T47D (cell line): ENCODE measurements at places on chromosomes 13 and 19.

DNA sequence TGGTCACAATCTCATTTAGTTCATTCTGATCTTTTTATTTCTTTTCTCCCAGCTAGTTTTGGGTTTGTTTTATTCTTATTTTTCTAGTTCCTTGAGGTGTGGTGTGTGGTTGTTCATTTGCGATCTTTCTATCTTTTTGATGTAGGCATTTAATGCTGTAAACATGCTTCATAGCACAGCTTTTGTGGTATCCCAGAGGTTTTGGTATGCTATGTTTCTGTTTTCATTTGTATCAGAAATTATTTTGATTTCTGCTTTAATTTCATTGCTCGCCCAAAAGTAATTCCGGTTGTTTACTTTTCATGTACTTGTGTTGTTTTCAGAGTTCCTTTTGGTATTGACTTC lies 12.6 kb downstream of the DNAJC3 start:
- DNase-seq: no peak

DNA sequence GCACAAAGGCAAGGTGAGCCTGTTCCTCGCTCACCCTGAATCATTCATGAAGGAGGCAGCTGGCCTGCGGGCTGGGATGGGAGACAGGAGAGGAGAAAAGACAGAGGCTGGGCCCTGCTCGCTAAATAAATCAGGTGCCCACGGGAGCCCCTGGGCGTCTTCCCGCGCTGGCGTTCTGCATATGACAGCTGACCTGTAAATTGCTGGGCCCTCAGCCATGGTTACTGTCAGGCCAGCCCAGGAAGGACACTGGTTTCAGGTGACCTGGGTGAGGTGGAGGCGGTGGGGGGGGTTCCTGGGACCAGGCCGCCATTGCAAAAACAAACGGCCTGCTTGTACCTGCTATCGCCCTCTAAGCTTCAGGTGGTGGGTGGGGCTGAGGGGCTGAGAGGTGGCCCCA lies 3.4 kb upstream of the PTBP1 start:
- DNase-seq: no peak

- DNase-seq: no peak
Observed at GRCh38 chr13:30618186-30618929, 638 bp downstream of the USPL1 start.

DNA sequence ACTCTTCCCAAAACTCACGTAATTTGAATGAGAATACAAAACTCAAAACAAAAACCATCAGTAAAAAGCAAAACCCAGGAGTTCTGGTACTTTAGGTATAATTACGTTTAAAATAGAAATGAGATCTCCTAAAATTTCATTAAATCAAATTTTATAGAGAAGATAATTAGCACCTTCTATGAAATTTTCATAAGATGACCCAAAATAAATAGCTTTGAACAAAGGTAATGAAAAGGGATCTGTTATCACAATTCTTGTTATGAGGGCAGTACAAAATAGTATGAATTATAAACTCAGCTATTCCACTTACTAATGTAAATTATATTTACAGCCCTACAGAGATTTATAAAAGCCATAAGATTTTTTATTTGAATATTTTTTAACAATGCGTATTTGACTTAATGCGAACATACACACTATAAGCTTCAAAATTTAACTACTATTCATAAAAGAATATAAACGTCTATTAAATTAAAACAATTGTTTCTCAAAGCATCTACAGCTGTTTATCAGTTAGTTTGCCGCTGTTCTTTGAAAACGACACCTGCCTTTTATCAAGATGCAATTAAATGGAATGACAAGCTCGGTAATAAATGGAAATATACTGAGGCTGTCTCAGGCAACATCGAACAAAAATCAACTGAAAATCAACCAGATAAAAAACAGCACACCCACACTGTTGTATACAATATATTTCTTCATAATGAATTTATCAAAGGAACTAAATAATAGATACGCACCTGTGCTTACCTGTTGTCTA lies 63.8 kb downstream of the KCNRG start:
- DNase-seq: no peak

DNA sequence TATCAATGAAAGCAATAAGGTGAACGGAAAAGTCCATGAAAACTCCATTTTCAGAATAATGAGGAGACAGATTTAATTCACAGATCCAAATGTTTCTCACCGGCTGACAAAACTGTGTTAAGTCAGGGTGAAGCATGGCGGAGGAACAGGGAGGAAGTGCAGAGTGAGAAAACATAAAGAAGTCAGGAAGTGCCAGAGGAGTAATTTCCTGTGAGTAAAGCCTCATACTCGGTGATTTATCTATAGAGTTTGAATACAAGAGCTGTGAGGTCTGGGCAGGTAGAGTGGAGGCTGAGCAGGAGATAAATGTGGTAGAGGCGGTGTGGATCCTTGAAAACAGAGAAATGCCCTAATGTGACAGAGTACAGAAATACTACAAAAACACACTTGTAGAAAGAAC lies 11.4 kb downstream of the CARD8 start:
- DNase-seq: no peak

DNA sequence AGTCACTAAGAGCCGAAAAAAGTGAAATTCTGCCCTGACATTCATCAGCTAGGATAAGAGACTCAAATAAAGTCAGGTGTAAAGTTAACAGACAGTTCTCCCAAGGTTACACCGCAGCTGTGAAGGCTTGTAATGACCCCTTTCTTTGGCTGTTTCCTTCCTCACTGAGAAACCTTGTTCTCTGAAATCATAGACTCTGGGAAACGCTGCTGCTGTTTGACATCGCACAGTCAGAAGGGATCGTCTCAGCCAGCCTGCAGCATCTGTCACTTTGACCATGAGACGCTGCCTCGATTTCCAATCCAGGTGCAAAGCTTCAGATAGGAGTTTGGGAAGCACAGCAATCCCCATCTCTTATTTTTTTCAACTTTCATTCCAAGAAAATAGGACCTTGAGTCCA lies 678 bp downstream of the BCAT2 start:
- no peak for DNase-seq

DNA sequence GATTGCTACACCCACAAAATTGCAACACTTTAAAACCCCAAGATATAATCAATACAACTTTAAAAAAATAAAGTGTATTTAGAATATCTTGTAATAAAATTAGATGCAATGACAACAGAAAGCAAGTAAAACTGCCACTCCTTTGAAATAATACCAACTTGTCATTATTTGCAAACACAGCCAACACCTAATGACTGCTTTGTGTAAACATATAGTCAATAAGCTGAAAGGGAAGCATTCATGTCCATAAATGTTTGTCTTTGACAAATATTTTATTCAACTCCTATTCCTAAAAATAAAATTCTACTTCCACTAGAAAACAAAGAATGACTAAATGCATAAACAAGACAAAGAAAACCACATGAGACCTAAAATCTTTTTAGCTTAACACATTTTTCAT lies 6.6 kb downstream of the SMAD9 start:
- DNase-seq: no peak

DNA sequence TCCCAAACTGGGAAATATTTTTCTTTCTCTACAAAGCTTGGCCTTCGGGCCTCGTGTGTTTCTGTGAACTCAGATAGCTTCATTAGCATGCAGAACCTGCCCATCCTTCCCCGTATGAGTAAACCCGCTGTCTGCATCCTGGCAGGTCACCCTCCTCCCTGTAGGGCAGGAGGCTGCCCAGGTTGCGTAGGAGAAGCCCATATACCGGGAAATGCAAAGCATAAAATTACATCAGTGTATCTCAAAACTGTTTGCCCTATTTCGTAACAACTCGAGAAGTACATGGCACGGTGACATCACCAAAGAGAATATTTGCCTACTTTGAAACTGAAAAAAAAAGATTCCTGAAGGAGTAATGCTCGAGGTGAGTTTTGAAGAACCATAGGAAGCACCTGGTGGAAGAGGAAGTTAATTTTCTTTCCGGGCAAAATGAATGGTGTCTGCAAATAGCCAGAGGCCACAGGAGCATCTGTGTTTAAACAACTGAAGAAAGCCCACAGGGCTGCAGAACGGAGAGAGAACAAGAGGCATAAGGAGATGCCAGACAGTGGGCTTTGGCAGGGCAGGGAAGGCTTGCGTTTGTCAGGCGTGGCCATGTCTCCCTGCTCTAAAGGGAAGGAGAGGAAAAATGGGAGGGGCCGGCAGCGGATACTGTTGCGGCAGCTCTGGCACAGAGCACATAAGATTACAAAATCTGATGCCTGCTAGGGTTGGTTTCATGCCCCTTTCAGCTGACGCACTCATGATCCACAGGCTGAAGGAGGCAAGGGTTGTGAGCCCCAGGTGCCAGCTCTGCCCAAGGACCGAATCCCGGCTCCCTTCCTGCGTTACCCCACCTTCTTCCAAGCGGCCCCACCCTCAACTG lies 81.4 kb downstream of the IRS2 start:
- peak; percentile 73 for DNase-seq

GRCh38 chr19:7789447-7789846 lies 26.4 kb downstream of the CLEC4M start:
- DNase-seq: no peak

DNA sequence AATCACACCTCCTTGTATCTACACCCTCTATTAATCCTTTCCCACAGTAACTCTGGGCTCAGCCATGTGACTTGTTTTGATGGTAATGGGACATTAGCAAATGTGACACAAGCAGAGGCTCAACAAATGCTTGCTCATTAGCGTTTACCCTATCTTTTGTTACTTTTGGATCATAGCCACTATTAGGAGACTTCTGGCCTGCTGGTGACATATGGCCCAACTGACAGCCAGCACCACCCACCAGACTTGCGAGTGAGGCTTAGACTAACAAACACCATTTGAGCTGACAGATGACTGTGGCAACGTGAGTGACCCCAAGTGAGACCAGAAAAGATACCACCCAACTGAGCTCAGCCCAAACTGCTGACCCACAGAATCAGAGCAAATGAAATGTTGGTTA lies 154.1 kb downstream of the OLFM4 start:
- DNase-seq: no peak

DNA sequence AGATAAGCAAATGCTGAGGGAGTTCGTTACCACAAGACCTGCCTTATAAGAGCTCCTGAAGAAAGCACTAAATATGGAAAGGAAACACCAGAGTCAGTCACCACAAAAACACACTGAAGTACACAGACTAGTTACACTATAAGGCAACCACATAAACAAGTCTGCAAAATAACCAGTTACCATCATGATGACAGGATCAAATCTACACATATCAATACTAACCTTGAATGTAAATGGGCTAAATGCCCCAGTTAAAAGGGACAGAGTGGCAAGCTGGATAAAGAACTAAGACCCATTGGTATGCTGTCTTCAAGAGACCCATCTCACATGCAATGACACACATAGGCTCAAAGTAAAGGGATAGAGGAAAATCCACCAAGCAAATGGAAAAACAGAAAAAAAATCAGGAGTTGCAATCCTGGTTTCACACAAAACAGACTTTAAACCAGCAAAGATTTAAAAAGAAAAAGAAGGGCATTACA lies 26.6 kb downstream of the CCDC122 start:
- DNase-seq: no peak

GRCh38 chr13:29857085-29857484 lies 6.7 kb upstream of the UBL3 start:
- no peak for DNase-seq

GRCh38 chr19:47765523-47766358 lies 12.8 kb upstream of the SELENOW start:
- DNase-seq: no peak
